ENCODE measurements at places on chromosomes 13 and 19.

- no peak for DNase-seq
Measured at GRCh38 chr13:81957121-81957520, 1616.2 kb upstream of the SPRY2 start.

DNA sequence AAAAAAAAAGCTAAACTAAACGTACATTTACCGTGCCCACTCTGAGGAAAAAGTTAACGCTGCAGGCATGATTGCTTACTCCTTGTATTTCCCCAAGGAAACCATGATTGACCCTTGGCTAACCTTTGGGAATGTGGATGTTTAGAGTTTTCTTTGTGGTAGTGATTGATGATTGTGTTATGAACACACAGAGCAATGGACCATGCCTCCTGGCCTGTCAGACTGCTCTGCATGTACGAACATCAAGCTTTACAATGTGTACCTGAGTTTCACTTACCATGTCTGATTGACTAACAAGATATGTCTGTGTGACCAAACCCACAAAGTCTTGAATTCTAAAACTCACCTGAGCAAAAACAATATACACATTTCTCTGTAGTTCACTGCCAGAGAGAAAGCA is 35.1 kb downstream of the MYCBP2 start:
- no peak for DNase-seq

- peak; percentile 81 for DNase-seq
Measured at GRCh38 chr19:43780706-43781525, at the start of gene KCNN4. KCNN4 (minus strand) TSS chr19:43780973; CDS start chr19:43780861, 112 bp downstream.

DNA sequence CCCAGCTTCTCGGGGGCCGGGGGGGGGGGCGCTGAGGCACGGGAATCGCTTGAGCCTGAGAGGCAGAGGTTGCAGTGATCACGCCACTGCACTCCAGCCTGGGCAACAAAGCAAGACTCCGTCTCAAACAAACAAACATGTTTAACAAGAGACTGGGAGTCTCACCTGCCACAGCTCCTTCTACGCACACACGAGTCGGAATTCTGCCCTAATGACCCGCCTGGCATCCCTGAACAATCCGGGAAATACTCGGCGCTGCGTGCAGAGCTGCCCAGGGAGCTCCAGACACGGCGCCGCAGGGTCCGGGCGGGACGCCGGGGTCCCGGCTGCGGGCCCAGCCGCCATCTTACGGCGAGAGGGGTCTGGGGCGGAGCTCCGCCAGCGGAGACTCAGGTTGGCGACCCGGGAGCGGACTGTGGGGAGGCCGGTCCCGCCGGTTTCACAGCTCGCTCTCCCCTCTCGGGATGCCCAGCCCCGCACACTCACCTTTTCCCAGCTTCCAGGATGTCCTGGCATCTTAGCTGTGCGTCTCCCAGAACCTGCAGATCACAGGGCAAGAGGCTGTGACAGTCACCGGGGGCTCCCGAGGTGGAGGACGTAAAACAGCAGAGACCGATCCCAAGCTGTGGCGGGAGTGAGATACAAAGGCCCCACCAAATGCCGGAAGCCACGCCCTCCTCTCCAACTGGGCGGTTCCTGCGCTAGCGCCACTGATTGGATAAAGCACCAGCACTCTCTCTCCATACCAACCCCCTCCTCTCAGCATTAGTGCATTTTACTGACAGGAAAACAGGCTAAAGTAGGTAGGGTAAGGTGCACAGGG is 23.6 kb upstream of the ZNF724 start:
- peak; percentile 90 for DNase-seq

- DNase-seq, result peak; percentile 40
Measured at GRCh38 chr19:56377105-56377924, 16.0 kb downstream of the ZNF582 start.

DNA sequence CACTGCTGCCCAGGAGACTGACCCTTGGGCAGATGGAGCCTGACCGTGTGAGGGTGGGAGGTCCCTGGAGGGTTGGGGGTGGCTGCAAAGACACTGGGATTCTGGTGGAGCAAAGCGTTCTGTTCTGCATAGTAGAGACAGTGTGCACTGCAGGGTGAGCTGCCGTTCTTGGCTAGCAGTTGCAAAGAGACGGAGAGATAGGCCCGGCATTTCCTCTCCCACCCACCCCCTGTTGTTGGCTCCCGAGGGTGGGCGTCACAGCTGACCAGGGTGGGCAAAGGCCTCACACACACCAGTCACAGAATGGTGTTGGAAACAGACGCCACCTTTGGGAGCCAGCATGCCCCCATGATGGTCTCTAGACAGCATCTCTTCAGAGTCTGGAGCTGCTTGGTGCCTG is 11.4 kb downstream of the TMEM255B start:
- no peak for DNase-seq

- DNase-seq, result no peak
Measured at GRCh38 chr13:28246891-28247290, 108.5 kb downstream of the PAN3 start.

GRCh38 chr19:850221-850978 is 1.7 kb upstream of the ELANE start:
- peak; percentile 88 for DNase-seq
